NCI-H1092 (cell line): ENCODE measurements at places on chromosomes 4 and X.
A peak's percentile ranks its signal among the peaks of the same experiment; 100 is the strongest.

GRCh38 chr4:134018846-134019245 is 182.7 kb downstream of the PABPC4L start:
- DNase-seq = no peak

- no peak for DNase-seq
Measured at GRCh38 chr4:140172960-140173359, 19.0 kb upstream of the MAML3 start.

DNA sequence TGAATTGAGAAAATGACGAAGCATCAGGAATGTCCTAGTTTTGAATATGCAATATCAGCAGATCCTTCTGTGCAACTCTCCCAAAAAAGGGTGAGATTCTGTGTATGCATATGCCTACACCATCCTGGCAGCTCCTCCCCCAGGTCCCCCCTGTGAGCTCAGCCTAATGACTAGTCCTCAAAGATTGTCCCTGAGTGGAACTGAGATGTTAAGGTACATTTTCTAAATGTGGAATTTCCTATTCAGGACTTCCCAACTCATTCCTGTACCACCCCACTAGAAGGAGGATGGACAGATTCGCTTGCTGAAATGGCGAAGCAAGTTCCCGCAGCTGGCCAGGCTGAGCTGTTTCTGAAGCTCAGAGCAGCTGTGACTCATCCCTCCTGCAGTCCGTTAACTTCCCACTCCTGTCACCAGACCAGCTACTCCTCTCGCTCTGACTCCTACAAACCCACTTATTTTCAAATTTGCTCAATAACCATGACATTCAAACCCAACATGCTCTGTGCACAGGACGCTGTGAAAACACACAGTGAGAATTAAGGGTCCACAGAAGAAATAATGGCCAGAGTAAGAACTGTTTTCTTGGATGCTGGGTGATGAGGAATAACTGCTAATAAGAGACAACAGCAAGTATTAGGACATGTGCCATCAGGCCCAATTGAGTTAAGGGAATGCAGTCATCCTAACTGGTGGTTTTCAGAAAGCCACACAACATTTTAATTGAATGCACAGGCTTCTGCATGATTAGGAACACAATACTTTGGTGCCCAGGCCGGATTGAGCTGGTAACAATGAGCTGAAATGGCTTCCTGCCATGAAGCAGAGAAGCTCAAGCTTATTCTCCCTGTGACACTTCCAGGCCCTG is 40.0 kb upstream of the IRF2 start:
- DNase-seq = no peak

- DNase-seq = peak; percentile 10
Measured at GRCh38 chr4:74228691-74229640, 71.0 kb downstream of the MTHFD2L start.

DNA sequence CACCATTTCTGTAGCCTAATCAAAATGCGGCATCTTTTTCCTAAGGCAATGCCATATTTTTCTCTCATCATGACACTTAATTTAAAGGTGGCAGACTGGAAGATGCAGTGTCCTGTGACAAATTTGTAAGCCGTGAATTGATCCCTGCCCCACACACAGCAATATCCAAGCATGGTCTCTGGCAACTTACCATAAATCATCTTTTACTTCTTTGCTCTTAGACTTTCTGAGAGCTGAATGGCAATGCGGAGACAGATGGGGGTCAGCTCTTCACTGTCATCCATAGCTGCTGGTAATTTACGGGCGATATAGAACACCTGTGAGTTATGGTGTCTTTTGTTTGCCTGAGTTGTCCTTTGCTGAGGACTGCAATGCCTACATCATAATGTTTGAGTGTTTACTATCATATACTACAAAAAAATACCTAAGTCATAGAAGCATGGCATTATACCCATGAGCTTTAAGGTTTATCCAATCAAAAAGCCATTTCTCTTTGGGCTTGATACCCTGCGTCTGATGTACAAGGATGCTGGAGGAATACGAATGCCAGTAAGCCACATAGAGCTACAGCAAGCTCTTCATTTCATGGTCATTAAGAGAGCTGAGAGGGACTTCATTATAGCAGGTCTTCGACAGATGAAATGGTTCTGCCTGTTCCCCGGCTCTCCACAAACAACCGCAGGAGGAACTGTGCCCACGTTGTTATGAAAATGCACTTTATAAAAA is 148.1 kb downstream of the TRIML1 start:
- DNase-seq = no peak
